Stimulated activated CD8-positive, alpha-beta memory T cell treated with anti-CD3 and anti-CD28 coated beads, Interleukin-4, amount 100 ng/mL, for 4 hours (primary cell): ENCODE measurements at places on chromosomes 2 and 18.

DNA sequence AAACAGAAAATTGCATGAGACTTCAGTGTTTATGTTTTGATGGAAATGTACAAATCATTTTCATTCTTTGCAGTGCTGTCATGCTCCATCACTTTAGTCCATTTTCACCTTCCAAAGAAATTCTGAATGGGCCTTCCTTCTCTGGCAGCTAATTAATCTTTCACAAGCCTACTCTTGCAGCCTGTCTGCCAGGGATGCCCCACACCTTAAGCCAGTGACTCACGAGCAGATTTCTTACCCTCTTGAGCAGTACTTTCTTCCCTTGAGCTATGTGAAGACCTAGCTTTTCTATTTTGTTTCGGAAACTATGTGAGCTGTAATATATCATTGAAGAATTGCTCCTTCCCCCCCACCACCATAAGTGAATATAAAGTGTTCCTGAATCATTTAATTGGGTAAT, 404.3 kb upstream of the VWC2L start:
- DNase-seq: no peak

GRCh38 chr2:29951576-29951975, 30.2 kb upstream of the ALK start:
- no peak for DNase-seq

DNA sequence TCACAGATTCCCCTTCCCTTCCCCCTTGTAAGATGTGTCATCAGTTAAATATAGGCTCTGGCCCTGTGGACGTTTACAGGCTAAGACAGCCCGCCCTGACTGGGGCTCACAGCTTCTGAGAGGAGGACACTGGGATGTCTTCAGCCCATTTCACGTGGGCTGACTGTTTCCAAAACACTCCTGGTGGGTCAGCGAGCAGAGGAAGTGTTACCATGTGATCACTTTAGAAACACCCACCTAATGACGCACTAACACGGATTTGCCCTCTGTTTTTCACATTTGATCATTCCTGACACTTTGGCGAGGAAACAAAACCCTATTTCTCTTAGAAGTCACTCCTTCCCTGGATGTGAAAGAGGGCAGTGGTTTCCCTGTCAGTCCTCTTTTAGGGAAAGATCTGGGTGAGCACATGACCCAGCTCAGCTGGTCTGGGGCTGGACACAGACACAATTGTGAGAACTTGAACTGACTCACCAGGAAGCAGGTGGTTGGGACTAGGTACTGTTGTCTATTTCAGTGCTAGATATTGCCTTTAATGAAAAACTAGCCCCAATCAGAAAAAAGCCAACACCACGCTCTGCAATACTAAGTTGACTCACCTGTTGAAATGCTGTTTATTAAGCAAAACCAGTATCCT, 38.8 kb downstream of the BMP10 start:
- peak; percentile 51 for DNase-seq

DNA sequence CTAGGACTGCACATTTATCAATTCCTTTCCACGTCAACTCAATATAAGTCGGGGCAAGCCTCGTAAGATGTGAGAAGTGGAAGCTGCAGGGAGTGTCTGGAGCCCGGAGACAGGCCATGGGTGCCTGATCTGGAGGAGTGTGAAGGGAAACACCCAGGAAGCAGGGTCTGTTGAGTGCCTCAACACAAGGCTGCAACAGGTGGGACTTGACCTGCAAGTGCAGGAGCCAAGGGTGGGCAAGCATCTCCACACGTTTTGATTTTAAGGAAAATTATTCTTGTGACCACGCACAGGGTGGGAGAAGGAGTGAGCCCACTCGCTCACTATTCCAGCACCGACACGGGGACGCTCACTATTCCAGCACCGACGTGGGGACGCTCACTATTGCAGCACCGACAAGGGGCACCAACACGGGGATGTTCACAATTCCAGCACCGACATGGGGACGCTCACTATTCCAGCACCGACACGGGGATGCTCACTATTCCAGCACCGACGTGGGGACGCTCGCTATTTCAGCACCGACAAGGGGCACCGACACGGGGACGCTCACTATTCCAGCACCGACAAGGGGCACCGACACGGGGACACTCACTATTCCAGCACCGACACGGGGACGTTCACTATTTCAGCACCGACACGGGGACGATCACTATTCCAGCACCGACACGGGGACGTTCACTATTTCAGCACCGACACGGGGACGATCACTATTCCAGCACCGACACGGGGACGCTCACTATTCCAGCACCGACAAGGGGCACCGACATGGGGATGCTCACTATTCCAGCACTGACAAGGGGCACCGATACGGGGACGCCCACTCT, 197.3 kb downstream of the EIPR1 start:
- DNase-seq: no peak

DNA sequence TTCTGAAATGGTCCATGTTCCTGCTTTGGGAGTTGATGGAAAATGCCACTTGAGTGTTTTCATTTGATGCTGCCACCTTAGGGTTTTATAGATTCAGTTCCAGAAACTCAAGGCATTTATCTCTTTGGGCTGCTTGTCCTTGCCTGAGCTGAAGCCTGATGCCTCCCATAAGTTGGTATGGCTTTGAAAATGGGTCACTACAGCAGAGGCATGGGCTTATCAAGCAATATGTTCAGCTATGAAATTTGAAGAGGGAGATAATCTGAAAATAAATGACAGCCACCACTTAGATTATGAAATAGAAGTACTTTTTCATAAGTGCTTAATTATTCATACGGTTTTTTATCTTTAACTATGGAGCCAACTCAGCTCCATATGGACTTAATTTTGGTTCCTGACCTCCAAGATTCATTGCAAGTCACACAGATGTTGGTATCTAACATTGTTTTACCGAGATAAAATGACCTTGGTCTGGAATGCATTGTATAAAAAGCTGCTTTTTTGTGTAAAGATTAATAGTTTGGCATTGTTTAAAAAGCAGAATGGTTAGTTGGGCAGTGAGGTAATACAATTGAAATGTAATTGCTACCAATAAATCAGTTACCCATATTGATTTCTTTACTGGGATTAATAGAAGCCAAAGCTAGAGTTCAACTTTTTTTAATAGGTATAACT, 4.5 kb downstream of the SLC14A1 start:
- no peak for DNase-seq

GRCh38 chr18:62587689-62588088, 64.9 kb downstream of the ZCCHC2 start:
- DNase-seq: no peak

DNA sequence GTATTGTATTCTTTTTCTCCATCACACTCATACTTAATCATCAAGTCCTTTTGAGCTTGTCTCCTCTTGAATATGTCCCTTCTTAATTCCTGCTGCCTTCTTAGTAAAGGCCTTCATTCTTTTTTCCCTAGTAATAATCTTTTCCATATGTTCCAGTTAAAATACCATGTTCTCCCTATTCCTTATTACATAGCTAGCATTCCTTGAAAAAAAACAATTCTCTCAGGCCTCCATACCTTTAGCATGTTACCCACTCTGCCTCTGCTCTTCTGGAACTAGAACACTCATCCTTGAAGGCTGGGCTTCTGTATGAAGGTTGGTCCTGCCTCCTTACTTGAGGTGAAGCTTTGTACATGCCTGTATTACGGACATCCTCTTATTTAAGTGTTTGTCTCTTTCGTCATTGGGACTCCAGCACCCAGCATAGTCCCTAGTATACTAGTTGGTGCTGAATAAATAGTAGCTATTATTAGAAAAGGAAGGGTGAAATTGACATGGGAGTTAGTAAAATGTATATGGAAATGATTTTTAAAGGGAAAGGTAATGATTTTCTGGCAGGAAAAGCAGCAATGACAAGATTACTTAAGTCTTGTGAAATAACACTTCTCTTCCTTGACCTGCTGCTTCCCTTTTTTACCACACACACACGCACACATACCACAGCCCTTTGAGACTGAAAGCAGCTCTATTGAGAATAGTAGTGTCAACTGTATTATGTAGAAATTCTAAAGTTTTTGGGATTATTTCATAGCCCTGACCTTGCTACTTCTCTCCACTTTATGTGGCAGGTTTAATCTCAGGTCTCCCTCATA, 45.6 kb downstream of the REL start:
- DNase-seq: no peak

- no peak for DNase-seq
Observed at GRCh38 chr18:22223254-22223964, 54.0 kb downstream of the GATA6 start.

DNA sequence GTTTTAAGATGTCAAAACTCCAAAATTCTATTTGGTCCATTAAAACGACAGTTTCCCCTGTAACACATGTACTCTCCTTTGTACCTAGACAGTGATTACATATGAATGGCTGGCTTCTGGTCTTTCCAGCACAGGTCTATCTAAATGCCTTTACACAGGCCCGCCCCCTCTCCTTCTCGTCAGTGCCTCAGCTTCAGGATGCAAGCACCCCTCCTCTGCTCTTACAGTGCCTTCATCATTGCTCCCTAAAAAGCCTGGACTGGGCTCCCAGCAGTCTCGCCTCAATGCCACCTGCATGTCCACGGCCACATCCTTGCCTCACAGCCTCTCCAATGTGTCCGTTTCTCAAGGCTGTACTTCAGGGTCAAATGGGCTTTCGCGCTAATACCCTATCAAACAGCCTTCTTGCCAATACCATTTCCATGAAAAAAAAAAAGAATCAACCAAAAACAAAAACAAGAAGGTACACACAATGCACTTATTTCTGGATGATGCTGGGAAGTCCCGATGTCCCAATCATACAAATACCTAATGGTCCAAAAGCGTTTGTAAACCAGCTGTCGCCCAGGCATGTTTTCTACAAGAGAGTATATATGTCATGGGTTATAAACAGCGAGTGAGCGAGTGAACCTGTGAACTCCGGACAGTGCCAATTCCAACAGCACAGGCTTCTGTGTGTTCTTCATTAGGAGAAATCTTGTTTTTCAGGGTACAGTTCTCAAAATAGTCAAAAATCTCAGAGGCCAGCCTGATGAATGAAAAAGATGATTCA, 77.2 kb downstream of the EIPR1 start:
- DNase-seq: no peak

GRCh38 chr2:36967236-36967876, 1.0 kb upstream of the STRN start:
- no peak for DNase-seq

GRCh38 chr18:11986061-11986460, 4.8 kb downstream of the IMPA2 start:
- DNase-seq: no peak

GRCh38 chr2:197838579-197838978, 34.2 kb downstream of the PLCL1 start:
- DNase-seq: no peak

DNA sequence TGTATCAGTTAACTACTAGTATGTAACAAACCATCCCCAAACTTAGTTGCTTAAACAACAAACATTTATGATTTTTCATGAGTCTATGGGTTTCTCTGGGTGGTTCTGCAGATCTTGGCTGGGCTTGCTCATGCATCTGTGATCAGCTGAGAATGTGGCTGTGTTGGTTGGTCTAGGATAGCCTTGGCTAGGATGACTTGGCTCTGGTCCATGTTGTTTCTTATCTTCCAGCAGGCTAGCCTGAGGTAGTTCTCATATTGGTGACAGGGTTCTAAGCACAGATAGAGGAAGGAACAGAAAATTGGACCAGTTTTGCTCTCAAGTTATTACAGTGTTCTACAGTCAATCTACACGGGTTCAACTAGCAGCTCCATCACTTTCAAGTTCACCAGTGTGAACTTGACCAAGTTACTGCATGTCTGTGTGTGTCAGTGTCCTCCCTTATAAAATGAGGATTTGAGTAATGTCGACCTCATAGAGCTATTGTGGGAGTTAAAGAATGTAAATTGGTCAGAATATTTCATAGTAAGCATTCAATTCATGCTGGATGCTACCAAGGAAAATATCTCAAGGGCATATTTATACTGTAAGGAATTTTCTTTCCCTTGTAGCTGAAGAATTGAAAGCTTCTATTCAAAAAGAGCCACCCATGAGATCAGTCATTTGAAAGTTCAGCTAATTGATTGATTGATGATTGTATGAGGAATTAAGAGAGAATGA, 65.3 kb downstream of the MYO3B start:
- DNase-seq: no peak

- DNase-seq: no peak
Observed at GRCh38 chr2:113838744-113839444, 51.0 kb upstream of the ACTR3 start.
